ENCODE measurements at places on chromosomes 1 and 21.

DNA sequence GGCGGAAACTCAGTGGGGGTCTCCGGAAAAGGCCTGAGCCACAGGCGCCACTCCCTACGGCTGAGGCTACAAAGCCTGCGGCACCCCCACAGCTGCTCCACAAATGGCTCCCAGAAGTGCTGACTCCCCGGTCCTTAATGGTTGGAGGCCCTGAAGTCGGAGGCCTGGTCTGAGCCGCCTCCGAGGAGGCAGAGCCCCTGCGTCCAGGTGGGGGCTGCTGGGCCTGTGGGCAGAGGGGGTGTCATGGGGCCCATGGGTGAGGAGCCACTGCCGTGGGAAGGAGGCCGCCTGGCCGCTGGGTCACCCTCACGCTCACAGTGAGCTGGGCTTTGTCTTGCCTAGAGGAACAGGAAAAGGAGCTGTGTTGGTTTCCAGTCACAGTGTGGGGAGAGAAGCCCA, 12.4 kb upstream of the COL18A1 start:
- no peak for DNase-seq

DNA sequence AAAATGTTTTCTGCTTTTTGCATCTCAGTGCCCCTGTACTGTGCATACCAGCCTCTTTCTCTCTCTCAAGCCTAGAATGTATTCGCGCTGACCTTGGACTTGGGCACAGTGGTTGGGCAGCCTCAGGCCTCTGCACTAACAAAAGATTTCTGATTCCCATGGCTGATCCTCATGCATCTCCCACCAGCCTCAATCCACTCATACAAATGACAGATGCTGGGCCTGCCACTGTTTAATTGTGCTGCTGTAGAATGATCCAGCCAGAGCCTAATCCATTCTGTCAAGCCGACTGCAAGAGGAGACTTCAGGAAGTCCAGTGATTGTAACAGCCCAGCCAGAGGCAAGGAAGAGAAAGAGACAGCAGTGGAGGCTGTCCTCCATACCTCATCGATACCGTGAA, 180.8 kb downstream of the ASTN1 start:
- no peak for DNase-seq

GRCh38 chr1:160398823-160399222, 1.5 kb upstream of the VANGL2 start:
- DNase-seq = no peak

GRCh38 chr1:180916771-180917170, 4.1 kb downstream of the KIAA1614 start:
- DNase-seq = no peak

- DNase-seq = no peak
Observed at GRCh38 chr1:27650539-27651175, 15.7 kb upstream of the FGR start.

- DNase-seq = no peak
Observed at GRCh38 chr1:19533626-19534025, 48.3 kb upstream of the CAPZB start.

GRCh38 chr1:28159680-28160079, 16.8 kb downstream of the PTAFR start:
- no peak for DNase-seq

DNA sequence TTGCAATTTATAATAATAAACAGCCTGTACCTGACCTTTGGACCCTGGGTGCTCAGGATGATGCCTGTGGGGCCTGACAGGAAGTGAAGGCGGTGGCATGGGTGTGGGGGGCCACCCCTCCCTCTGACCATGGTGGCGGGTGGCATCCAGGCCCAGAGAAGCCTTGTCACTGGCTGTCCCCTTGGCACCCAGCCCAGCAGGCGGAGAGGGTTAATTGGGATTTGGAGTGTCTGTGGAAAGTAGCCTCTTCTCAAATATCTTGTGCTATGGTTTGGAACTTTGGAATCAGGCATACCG, 20.5 kb downstream of the SOX13 start:
- DNase-seq = no peak

DNA sequence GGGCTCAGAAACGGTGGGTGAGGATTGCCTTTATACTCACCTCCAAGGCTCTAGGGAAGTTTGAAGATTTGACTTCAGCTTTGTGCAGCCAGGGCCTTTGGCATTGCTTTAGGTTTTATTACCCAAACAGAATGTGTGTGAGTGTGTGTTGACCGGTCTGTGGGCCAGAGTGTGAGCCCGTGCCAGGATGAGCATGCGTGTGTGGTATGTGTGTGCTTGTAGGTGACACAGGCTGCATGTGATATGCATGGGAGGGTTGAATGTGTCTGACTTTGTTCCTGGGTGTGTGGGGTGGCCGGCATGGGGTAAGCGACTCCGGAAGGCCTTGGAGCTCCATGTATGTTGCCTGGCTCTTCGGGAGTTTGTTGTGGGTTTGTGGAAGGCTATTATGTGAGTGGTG, 160.5 kb downstream of the FOXD2 start:
- DNase-seq = no peak

DNA sequence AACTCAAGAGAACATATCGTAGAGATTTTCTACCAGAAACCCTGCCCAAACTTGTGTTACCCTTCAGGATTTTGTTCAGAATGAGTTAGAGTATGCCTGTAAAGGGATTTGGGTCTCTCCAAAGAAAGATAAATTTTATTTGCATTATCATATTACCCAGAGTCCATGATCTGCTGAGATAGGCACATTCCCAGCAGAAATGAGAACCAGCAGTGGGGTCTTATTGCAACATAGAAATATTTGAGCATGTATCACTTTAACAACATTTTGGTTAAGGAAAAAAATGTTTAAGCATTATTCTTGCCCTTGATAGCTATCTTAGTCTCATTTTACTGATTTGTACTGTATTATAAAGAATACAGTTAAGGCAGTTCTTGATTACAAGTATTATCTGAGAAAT, 10.6 kb downstream of the VCAM1 start:
- DNase-seq = no peak

- peak; percentile 15 for DNase-seq
Observed at GRCh38 chr1:15249081-15249480, 2.1 kb downstream of the FHAD1 start.

- DNase-seq = no peak
Observed at GRCh38 chr1:193685986-193686385, 499.6 kb upstream of the B3GALT2 start.

DNA sequence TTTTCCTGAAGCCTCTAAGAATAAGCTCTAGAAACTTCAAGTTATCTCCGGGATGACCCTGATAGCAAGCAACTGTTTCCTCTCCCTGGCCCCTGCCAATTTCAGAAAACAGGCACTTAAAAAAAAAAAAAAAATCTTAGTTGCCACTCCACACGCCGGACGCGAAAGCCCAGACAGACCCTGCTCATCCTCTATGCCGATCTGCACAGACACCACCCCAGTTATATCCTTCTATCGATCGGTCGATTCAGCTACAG, 1.7 kb downstream of the ANP32E start:
- DNase-seq = no peak

GRCh38 chr1:8096105-8097011, 70.2 kb upstream of the ERRFI1 start:
- no peak for DNase-seq

GRCh38 chr1:13628218-13628617, 44.6 kb downstream of the PDPN start:
- no peak for DNase-seq

DNA sequence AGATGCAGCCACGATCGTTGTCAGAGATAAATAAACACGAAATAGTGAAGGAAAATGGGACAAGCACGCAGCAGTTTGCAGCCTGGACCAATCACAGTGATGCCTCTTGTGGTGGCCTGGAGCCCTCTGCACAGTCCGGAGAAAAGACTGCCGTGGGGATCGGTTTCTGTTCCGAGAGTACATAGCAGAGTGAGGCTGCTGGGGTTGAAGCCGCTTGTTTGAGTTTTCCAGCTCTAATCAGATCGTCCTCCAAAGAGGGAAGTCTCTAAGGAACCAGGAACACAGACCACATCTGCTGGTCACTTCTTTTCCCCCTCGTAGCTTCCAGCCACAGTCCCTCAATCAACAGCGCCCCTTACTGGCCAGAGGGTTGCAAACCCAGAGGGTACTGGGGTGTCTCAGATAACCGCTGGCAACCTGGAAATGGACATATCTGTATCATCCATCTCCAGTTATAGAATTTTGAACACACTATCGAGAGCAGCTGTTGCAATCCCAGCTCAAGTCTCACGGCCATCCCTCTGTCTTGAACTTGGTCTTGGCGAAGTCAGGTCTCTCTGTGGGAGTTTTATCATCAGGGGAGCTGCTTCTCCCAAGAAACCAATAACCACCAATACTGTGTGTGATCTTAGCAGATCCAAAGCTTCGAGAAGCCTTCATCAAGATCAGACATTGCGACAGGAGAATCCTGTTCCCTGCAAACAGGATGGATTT, 57.4 kb downstream of the OLIG1 start:
- peak; percentile 19 for DNase-seq

DNA sequence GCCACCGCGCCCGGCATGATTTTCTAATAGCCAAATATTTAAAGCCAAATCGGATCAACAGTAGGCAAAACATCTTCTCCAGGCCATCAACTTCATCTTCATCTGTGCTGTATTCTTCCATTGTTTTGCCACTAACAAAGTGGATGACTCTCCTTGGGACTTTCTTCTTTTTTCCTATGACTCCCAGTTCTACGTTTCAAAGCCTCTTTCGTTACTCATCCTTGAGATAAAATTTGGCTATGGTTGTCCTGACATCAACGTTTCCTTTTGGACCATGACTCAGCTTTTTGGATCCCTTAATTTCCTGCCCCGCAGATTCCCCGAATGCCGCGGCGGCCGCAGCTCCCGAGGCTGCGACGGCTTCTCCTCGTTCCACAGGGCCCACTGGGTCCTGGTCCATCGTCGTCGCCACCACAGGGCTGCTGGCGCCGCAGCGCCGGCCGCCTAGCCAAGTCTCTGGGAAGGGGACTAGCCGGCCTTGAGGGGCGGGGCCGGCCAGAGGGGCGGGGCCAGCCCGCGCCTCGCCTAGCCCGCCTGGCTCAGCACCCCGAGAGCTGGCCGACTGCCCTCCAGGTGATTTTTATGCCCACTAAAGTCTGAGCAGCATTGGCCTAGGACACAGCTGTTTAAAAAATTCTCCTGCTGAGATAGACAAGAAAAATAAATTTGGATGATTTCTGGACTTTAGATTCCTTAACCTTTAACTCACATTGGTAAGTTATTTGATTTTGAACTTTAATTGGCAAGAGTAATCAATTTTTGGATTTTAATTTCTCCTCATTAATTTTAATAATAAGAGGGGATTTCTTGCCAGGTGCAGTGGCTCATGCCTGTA, 93.9 kb downstream of the ADCY10 start:
- DNase-seq = no peak

GRCh38 chr1:47594627-47595026, 156.8 kb downstream of the FOXD2 start:
- DNase-seq = no peak

DNA sequence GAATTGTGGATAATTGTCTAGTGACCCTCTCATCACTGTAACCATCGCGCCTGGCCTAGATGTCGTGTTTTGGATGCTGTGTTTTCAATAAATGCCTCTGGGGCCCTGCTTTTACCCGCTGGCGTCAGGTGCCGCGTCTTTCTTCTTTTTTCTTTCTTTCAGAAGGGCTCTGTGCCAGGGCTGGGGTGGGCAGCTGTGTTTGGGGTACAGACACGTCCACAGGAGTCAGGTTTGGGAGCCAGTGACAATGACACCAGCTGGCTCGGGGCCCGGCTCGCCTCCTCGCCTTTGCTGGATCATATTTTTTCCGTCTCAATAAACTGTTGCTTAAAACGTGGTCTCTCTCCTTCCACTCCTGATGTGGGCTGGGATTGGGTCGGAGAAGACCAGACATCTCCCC, 16.1 kb downstream of the TMEM201 start:
- no peak for DNase-seq

GRCh38 chr1:227893949-227894721, 53.6 kb downstream of the WNT9A start:
- no peak for DNase-seq

GRCh38 chr1:221794079-221794670, 52.3 kb upstream of the DUSP10 start:
- DNase-seq = no peak

DNA sequence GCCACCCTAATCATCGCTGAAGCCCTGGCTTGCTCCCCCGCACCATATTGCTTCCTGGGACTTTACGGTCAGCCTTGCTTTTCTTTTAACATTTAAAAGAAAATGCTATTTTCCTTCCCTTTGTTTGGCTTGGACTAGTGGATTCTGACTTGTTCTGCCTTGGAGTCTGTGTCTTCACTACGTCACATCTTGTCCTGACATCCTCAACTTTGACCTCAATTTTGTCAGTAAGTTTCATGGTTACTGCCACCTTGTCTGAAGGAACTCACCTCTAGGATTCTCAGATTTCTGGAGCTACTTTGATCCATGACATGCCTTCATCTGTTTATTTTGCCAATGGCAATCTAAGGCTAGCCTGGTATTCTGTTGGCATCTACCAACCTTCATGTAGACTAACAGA, 4.3 kb downstream of the RNASEL start:
- no peak for DNase-seq

DNA sequence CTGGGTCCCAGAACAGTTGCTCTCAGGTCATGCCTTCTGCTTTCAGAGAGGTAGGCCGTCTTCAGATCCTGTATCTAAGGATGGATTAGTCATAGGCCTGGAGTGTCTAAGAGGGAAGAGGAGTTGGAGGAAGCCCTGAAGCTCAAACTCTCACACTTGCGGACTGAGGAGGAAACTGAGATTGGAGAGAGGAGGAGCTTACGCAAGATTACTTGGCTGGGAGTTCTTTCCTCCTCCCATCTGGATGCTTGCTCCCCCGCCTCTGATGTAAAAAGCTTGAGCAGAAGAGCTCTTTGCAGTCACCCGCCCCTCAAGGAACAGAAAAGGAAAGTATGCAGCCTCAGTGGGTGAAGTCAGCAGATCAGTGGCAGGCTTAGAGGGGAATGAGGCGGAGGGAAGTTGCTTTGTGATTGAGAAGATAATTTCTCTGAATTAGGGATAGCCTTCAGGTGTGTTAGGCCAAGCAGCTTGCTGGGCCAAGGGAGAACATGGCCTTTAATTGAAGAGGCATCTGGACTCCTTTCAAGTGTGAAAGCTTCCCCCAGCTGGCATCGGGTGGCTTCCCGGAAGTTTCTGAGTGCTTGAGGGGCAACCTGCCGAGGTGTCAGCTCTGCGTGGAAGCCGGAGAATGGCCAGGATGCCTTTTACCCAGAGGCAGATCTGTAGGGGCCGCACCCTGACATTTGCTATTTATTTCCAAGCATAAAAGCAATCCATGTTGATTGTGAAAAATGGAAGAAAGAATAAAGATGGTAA, 6.6 kb downstream of the ADORA1 start:
- DNase-seq = no peak

DNA sequence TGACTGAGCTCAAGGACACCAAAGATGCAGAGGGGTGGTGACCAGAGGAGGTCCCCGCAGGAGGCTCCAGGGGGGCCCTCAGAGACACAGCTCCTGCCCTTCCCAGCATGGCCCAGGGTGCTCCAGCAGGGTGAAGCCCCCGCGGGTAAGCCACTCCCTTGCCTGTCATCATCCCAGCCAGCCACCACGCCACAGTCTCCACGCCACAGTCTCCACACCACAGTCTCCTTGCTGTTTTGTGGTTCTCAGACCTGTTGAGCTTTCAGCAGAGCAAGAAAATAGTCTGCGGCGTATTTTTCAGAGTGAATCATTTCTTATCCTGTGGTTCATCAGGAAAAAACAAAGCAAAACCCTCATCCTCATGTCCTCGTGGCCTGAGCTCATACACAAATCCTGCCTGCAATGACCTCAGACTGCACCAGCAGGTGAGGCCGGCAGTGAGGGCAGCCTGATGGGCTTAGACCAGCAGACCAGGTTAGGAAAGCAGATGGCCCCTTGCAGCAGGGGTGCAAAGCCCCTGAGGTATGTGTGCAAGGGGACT, 25.7 kb upstream of the ABCG1 start:
- DNase-seq = peak; percentile 56

- DNase-seq = no peak
Observed at GRCh38 chr1:54984131-54984842, 3.9 kb downstream of the TMEM61 start.
